ENCODE measurements at places on chromosomes 5 and 9.

GRCh38 chr9:114811301-114811700 is 5.5 kb upstream of the TNFSF15 start:
- no peak for DNase-seq

- DNase-seq, result no peak
These were observed 28.9 kb downstream of the RASEF start for GRCh38 chr9:83034026-83034425.

DNA sequence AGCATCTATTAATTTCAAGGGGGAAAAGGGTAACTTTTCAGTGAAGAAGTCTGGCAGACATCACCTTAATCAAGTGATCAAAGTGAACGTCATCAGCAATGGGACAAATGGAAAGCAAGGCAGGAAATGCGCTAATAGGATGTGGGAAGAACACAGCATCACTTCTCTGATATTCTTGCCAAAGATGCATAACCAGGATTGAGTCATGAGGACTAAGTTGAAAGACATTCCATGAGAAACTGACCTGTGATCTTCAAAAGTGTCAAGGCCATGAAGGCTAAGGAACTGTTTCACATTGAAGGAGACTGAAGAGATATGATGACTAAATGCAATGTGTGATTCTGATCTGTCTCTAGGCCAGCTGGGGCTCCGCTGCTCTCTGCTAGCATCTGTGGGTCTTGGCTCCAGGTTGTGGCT is 92.9 kb downstream of the NDFIP1 start:
- no peak for DNase-seq

- DNase-seq, result no peak
These were observed 12.1 kb upstream of the TNFAIP8 start for GRCh38 chr5:119343766-119344165.

GRCh38 chr9:106616851-106617345 is 246.1 kb upstream of the ZNF462 start:
- DNase-seq, result no peak
